ENCODE measurements at places on chromosomes 1 and 21.

DNA sequence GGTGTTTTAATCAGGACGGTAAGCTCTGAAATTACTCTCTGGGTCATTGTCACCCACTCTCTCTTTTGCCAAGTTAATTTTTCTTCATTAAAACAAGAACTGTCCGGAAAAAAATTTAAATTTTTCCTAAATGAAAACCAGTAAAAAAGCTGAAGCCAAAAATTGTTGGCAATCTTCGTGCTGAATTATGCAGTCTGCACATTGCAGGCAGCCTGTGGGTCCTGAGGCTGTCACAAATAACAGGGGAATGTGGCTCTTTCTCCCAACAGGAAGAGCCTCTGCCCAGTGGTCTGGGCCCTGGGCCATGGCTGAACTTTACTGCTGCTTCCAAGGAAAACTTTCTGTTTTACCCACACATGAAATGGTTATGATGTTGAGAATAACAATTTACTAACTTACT lies 153.9 kb upstream of the SPAG17 start:
- no peak for DNase-seq

GRCh38 chr1:221527886-221528624 lies 213.8 kb downstream of the DUSP10 start:
- no peak for DNase-seq

- DNase-seq, result no peak
These were observed 99.1 kb upstream of the RAVER2 start for GRCh38 chr1:64645735-64646134.

- DNase-seq, result no peak
These were observed 2.0 kb downstream of the SV2A start for GRCh38 chr1:149915429-149916192.

GRCh38 chr1:57422271-57423134 lies 1.4 kb downstream of the DAB1 start:
- no peak for DNase-seq

GRCh38 chr1:96515925-96516324 lies 205.7 kb upstream of the PTBP2 start:
- DNase-seq, result no peak

Measured in large intestine (tissue), 12 donors.